ENCODE measurements at places on chromosomes 4 and X.

GRCh38 chrX:120727911-120728310, 98.1 kb upstream of the C1GALT1C1 start:
- no peak for ATAC-seq

DNA sequence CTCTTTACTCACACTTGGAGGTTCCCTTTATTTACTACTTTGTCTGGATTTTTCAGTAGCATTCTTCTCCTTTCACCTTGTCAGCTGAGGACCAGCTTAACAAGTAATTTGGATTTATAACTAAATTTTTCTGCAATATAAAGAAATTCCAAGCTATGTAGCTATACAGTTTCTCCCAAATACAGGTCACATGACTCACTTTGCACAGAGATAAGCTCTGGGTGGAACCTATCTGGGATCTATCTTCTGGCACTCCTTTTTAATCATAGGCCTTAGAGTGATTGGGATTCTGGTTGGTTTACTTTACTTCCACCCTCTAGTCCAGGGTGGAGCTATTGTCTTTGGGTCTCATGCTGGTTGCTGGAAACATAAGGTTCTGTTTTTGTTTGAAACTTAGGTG, 34.9 kb upstream of the STK26 start:
- no peak for ATAC-seq

DNA sequence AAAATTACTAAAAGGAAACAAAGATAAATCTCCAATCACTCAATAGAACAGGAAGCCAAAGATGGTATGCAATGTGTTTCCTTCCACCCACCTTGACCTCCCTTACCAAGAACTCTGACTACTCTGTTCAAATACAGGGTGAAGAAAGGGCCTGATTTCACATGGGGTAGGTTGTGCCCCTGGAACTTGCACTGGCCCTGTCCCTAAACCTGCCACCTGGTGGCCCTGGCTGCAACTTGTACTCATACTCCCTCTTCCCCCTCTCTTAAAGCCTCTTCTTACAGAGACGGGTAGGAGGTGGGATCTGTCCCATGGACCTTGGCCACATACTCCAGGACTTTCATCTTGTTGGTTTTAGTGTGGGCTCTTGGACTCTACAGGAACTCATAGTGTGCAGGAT, 17.3 kb upstream of the TMEM185A start:
- no peak for ATAC-seq

- no peak for ATAC-seq
Measured at GRCh38 chrX:70038515-70038914, 11.2 kb downstream of the AWAT2 start.

DNA sequence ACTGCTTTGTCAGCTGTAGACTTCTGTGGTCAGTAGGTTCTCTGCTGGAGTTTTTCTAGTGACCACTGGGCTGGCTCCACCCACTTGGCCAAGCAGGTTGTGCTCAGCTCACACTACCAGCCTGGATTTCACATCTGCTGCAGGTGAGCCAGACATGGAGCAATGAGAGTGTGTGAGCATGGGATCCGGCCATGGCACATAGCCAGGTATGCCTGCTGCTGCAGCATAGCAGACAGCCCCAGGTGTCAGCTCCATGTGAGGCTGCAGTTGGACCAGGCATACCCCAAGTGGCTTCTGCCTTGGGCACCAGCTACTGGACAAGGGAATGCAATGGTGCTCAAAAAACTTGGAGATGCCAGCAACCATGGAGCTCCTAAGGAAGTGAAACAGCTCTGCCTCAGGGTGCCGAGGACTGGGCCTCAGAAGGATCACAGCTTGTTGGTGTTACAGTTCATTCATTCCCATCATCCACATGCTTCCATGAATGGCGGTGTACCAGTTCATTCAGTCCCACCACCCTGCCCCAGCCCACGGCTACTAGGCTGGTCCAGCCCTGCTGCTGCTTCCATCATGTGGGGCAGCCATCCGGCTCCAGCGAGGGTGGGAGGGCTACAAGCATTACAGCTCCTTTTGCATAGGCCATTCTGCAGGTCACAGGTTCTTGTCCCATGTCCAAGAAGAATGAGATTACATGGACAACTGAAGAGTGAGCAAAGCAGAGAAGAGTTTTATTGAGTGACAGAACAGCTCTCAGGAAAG, 389.1 kb upstream of the PCDH7 start:
- no peak for ATAC-seq

DNA sequence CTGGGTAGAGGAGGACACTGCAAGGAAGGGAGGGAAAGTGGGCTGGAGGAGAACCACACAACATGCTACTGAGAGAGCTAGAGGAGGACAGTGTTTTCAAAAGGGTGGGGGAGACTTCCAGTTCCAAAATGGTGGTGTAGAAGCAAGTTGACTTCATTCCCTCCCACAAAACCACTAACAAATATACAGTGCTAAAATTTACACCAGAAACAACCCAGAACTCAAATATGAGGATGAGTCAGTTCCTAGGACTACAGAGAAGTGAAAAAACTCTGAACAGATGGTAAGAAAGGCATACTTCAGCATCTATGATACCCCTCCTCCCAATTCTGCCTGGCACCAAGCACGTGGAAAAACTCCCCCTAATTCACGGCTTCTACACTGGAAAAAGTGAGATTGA, 9.8 kb downstream of the AADAT start:
- no peak for ATAC-seq

- no peak for ATAC-seq
Measured at GRCh38 chr4:21645776-21646175, 302.8 kb downstream of the KCNIP4 start.

GRCh38 chr4:1599026-1599481, 85.1 kb downstream of the FAM53A start:
- ATAC-seq, result no peak

- ATAC-seq, result no peak
Measured at GRCh38 chr4:64464581-64464980, 55.3 kb upstream of the TECRL start.

DNA sequence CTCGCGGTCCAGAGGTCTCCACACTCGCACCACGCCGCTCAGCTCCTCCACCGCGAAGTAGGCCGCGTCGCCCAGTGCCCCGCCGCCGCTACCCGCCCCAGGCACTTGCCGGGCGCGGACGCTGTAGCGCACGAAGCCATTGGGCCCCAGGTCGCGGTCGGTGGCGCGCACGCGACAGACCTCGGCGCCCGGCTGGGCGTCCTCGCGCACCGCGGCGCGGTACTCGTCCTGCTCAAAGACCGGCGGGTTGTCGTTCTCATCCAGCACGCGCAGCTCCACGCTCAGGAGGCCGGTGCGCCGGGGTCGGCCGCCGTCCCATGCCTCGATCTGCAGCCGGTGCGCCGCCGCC, 1.4 kb downstream of the DCHS2 start:
- no peak for ATAC-seq

- ATAC-seq, result peak; percentile 62
Measured at GRCh38 chr4:55411621-55412020, 15.9 kb downstream of the TMEM165 start.

DNA sequence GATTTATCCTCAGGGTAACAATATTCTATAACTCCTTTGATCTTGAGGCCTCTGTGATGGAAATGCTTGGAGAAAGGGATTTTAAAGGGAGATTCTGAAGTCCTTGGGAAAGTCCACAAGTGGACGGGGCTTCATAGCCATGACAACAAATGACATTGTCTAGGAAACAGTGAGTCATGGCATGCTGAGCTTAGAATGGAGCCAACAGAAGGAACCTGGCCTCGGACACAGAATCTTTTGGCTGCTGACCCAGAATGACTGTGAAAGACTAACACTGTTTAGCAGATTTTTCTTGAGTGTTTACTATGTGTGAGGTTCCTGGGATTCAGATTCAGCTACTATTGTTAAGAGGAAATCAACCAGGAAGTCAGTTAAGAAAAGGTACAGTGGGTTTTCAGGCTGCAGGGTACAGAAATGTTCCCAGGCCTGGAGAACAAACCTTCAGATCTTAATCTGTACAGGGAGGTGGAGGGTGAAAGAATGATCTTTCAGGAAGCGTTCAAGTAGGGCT, 18.1 kb upstream of the CXCL2 start:
- peak; percentile 73 for ATAC-seq

GRCh38 chr4:86847571-86847970, 1.6 kb downstream of the SLC10A6 start:
- no peak for ATAC-seq

All from esophagus mucosa (tissue), 1 donor.